ENCODE measurements at places on chromosomes 12 and 14.
A peak's percentile ranks its signal among the peaks of the same experiment; 100 is the strongest.

DNA sequence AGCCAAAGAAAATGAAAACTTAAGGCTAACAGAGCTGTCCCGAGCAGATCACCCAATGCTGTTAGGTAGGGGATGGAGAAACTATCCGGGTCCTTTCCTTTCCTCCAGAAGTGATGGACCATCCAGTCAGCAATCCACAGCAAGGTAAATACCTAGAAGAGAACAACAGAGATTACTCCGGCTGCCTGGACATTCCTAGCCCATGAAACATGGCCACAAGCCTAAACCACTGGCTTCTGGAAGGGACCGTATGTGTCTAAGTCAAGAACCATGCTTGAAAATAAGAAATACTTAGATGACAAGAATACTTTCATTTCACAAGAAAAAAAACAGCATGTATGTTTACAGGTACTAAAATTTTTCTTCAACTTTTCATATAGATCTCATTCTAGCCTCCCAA lies 152.9 kb downstream of the SLC41A2 start:
- no peak for DNase-seq

- no peak for DNase-seq
These were observed 114.2 kb downstream of the PDE3A start for GRCh38 chr12:20482491-20483054.

DNA sequence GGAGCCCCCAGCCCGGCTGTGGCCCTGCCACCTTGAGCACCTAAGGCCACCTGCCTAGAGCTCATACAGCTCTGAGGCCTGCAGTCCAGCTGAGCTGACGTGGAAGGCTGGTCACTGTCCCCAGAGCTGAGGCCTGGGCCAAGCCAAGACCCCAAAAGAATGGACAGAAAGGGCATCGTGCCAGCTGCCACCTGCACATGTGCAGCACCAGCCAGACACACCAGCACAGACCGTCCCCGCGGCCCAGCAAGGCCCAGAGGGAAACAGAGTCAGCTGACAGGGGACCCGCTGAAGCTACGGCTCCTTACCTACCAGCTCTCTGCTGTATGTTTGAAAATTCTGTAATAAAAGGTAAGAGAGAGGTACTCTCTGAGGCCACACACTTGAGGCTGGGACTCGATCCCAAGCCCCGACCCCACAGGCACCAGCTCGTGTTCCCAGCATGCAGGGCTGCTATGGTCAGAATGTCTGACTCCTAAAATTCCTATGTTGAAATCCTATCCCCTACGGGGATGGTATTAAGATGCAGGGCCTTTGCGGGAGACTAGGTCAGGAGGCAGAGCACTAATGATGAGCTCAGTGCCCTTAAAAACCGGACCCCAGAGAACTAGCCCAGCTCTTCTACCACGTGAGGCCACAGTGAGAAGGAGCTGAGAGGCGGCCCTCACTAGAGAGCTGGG lies 25.4 kb downstream of the BRF1 start:
- DNase-seq, result no peak

GRCh38 chr12:48773686-48774085 lies 15.2 kb downstream of the ADCY6 start:
- DNase-seq, result no peak

DNA sequence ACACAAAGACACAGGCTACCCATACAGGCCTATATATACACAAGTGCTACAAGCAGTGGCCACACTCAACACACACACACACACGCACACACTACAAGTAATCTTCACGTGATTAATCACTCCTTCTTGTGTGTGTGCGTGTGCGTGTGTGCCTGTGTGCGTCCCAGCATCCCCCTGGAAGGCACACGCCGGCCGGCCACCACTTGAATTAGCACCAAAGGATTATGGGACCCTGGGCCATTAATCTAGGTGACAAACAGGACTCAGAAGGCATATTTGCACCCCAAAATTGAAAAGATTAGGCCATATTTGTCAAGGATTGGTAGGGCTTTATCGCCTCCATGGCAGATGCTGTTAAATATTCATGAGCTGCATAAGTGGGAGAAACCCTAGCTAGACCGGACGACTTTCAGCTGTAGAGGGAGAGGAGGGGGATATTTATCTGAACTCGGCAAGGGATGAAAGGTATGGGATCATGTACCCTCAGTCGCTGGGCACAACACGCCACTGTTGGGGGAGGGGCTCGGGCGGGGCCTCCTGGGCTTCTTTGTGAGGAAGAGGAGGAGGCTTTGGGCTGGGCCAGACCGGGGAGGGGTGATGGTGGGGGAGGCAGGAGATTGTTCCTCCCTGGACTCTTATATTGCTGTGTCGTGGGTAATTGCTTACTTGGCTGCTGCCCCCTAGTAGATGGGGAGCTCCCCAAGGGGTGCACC lies 89.6 kb upstream of the LHX5 start:
- DNase-seq, result no peak

DNA sequence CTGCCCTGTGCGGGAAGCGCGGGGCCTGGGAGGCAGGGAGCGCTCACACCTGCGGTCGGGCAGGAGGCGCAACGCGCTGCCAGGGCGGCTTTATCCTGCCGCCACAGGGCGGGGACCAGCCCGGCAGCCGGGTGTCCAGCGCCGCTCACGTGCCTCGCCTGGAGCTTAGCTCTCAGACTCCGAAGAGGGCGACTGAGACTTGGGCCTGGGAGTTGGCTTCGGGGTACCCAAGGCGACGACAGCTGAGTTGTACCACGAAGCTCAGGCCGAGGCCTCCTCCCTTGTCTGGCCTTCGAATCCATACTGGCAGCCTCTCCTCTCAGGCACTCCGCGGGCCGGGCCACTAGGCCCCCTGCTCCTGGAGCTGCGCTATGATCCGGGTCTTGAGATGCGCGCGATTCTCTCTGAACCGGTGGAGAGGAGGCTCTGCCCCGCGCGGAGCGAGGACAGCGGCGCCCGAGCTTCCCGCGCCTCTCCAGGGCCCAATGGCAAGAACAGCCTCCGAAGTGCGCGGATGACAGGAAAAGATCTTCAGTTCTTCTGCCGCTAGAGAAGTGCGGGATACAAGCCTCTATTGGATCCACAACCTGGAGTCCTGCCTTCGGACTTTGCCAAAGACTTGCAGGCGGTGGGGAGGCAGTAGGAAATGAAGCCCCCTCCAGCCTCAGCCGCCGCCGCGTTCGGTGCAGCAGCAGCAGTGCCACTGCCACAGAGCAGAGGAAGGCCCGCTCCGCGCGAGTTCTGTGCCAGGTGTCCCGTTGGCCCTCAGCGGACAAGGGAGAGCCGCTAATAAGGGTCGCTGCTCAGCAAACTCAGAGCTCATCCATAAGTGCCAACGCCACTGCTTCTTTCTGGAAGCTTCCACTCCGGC lies 6.8 kb downstream of the SIX1 start:
- DNase-seq, result no peak

GRCh38 chr12:129830796-129831195 lies 73.0 kb downstream of the TMEM132D start:
- DNase-seq, result no peak

- DNase-seq, result no peak
These were observed 399.6 kb downstream of the KCNH5 start for GRCh38 chr14:62645649-62646048.

DNA sequence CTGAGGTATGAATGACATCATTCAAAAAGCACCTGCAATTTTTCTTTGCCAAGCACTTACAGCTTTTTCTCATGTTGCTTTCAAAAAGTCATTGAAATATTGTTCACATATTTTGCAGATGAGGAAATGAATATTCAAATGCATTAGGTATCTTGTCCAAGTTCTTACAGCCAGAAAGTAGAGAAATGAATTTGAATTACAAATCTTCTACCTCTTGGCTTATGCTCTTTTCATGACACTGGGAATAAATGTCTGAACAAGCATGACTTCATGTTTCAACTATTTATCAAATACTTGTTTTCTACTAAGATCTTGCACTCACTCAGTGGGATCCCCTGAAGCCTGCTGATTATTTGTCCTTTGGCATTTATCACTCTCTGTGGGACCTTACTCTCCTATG lies 267.2 kb upstream of the BTG1 start:
- DNase-seq, result no peak

DNA sequence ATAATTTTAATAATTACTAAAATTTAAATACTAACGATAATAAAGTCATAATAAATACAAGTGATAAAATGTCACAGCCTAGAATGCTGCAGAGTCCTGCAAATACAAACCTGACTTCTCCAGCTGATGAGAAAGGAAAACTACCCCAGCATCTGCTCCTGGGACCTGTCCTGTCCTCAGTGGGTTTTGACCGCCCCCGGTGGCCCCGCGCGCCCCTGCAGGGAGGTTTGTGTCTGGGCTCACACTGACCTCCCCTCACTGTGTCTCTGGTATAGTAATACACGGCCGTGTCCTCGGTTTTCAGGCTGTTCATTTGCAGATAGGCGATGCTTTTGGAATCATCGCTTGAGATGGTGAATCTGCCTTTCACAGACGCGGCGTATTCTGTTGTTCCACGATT lies 1139.4 kb downstream of the TMEM121 start:
- DNase-seq, result no peak

DNA sequence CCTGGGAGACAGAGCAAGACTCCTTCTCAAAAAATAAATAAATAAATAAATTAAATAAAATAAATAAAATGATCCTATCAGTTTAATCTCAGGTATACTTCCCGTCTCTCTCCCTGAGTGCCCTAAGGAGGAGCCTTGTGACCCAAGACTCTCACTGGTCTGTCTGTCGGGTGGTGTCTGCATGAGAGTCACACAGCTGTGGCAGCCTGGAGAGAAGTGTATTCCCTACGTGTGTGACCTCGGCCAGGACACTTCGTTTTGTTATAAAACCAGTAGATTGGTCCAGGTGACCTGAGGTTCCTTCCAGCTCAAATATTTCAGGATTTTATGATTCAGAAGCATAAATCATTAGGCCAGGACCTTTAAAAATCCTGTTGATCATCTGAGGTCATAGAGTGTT lies 4.8 kb downstream of the SYNE3 start:
- DNase-seq, result peak; percentile 2

DNA sequence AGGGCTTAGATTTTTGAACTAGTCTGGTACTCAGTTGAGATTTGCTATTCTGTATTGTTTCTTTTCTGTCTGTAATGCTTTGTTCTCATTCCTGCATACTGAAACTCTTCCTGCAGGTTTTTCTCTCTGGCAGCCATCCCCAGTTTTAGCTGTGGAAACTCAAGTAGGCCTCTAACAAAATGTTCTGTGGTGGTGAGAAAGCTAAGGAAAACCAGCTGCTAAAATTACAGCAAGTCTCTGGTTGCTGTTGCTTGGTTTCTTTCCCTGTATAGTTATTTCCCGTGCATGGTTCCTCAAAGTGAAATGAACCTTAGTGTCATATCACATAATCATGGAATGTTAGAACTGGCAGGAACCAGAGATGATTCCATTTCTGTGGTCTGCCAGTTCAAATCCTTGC lies 442.5 kb downstream of the NRXN3 start:
- no peak for DNase-seq

- DNase-seq, result no peak
These were observed 228.4 kb upstream of the SOX5 start for GRCh38 chr12:24177889-24178288.

- no peak for DNase-seq
These were observed 36.6 kb downstream of the STAB2 start for GRCh38 chr12:103623716-103624115.

GRCh38 chr12:2231011-2231595 lies 178.3 kb downstream of the CACNA1C start:
- no peak for DNase-seq

DNA sequence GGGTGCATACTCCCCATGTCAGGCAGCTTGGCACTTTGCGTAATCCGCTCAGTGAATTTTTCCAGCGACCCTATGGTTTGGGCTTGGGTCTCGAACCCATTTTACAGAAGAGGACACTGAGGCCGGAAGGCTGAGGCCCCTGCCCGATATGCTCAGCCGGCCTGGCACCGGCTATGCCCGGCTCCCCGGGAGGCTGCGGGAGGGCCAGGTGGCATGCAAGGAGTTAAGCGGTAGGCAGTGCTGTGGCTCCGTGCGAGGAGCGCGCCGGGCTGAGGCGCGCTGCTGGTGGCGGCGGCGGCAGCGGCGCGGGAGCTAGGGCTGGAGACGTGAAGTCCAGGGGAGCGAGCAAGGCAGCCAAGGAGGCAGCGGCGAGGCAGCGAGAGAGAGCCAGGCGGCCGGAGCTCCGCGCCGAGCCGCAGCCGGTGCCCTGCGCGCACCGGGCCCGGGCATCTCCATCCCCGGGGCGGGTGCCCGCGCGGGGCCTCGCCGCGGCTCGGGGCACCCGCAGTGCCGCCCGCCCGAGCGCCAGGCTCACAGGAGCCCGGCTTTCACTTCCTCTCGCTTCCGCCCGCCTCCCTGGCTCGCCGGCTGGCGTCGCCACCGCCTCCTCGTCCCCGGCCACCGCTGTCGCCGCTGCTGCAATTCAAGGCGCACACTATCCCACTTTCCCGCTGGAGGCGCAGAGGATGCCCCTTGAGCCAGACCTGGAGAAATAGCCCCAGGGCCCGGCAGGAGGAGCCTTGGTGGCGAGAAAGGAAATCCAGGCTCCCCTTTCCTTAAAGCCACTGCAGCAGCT lies at the start of gene WSCD2:
WSCD2 (plus strand) TSS at position 272 of the 796 bp plus-strand sequence. CDS start 66,545 bp downstream, outside the sequence.
- peak; percentile 3 for DNase-seq
